CD4-positive, alpha-beta T cell (primary cell): ENCODE measurements at places on chromosomes 1 and 21. TPM values are rescaled to one million over a fixed set of nuclear protein-coding genes. Genes with fewer than 3 reads are reported as not detected.

- DNase-seq = no peak
- H3K27me3 ChIP-seq = peaks cover 33% of the 10 kb centered on the region
Observed at GRCh38 chr1:236067854-236068454, 3.1 kb upstream of the NID1 start.

DNA sequence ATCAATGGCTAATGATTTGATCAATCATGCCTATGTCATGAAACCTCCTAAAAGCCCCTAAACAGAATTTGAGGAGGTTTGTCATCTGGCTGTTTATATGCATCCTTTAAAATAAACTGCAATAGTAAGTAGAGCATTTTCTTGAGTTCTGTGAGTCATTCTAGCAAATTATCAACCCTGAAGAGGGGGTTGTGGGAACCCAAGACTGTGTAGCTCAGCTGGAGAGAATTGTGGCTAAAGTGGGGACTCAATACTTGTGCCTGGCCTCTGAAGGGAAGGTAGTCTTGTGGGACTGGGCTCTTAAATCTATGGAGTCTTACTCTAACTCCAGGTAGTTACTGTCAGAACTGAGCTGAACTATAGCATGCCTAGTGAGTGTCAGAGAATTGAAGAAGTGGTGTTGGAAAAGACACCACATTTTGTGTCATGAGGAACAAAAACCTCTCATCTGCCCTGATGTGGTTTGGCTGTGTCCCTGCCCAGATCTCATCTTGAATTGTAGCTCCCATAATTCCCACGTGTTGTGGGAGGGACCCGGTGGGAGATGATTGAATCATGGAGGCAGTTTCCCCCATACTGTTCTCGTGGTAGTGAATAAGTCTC, 402.4 kb downstream of the USH2A start:
- no peaks in the 10 kb centered on the region for H3K4me1 ChIP-seq
- H3K27ac ChIP-seq = no peak overlapping the region
- no peak for DNase-seq

The AK5 gene
- 32.0 TPM for total RNA-seq

DNA sequence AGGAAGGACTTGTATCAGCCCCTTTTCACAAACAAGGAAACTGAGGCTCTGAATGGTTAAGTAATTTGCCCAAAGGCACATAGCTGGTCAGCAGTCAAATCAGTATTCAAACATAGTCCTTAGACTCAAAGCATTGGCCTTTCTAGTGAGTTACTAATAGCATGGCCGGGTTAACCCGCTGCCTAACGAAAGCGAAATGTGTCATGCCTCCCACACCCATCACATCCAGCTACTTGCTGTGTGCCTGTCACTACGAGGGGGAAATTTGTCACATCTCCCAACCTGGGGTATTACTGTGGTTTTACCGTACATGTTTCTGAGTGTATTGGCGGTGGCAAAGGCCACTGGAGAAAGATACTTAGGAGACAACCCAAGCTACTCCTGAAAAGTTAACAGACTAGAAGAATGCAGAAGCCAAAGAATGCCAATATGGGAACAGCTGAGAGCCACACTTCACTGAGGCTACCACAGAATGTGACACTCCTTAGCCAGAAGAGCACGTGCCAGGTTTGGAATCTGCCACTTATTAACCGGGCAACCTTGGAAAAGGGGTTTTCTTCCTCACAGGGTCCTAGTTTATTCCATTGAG, 363.5 kb downstream of the KCNH1 start:
- no peak overlapping the region for H3K27ac ChIP-seq
- H3K4me3 ChIP-seq = no peak overlapping the region
- no peaks in the 10 kb centered on the region for H3K4me1 ChIP-seq
- H3K27me3 ChIP-seq = no peaks in the 10 kb centered on the region
- H3K36me3 ChIP-seq = no peaks in the 10 kb centered on the region

The DCDC2B gene
- not detected for total RNA-seq

The PRMT2 gene
- 97.1 TPM for total RNA-seq
